ENCODE measurements at places on chromosomes 7 and 10.

GRCh38 chr7:111516612-111517011 lies 45.7 kb downstream of the IMMP2L start:
- no peak for DNase-seq

DNA sequence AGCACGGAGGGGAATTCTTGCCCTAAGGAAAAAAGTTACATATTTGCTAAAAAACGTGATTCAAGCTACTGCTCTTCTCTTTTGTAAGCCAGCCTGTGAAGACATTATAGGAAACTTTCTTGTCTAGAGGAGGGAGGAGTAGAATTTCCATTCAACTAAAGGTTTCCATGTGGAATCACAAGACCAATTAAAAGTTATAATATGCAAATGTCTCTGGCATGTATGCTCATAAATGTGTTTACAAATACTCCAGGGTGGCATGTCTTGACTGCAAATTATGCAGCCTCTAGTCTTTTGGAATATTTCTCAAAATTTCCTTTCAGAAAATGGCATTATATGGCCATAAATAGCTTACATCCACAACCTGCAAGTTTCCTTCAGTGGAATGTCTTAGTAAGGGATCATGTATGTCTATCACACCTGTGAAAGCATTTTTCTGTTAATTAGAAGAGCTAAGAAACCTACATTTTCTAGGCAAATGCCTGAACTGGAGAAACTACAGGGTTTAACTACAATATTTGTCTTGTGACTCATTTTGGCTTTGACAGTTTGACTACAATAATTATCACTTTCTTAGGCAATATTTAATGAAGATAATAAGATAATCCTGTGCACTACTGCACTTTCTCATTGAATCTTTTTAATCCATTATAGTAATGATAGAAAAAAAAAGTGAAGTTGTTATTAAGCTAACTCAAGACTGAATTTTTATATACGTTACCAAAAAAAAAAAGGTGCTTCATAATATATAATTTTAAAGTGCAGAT lies 111.1 kb upstream of the C10orf90 start:
- DNase-seq: no peak

- DNase-seq: no peak
Observed at GRCh38 chr7:155373359-155374273, 75.9 kb downstream of the INSIG1 start.

DNA sequence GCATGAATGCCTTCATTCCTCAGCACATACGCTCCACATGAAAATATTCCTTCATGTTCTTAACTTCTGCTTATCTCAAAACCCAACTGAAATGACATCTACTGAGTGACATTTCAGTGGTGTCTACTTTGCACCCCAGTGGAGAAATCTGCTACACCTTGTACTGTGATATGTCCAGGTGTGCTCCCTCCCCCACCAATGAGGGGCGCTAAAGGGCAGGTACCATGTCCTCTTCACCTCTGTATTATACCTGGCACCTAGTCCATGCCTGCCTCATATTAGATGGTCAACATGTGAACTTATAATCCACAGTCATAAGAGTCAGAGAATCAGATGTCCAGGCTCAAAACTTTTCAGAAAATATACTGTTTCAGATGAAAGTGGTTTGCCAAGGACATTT lies 2.1 kb downstream of the PAXIP1 start:
- no peak for DNase-seq

- DNase-seq: no peak
Observed at GRCh38 chr10:131859341-131860020, 41.3 kb upstream of the PPP2R2D start.

DNA sequence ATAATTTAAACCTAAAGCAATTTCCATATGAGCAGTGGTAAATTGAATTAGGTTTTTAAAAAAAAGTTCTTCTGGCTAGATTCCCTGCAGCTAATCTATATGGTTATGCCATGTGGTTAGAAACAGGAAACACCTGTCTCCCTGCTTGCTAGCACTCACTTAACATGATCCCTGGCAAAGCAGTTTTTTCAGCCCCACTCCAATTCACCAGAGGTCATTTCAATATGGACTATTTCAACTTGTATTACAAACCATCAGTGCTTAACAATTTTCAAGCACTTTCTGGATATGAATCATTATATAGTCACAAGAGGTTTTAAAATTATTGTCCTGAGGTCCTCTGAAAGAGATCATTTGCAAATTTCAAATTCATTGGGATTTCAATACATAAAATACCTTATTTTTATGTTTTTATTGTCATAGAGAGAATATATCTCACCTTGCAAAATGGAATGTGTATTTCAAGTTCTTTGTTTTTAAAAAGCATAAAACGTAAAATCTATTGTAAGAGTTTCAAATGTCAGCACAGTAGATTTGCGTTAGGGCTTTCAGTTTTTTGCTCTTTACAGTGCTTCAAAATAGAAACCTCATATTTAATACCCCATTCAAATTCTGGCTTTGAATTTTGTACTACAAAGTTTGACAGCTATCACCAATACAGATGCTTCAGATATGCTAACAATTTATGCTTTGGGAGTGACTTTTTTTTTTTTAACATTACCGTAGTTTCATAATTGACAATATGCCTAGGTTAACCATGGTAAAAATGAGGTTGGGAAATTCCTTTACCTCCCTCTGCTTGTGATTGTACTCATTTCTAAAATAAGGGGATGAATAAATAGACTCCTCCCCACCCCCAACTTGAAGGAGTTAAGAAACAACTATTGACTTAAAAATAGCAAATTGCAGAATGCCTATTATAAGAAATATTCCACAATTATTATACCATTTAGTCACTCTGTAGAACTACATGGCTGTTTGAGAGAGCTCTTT lies 117.5 kb upstream of the HGF start:
- DNase-seq: no peak

GRCh38 chr10:64098994-64099393 lies 577.8 kb downstream of the REEP3 start:
- no peak for DNase-seq

- DNase-seq: no peak
Observed at GRCh38 chr10:14438576-14438975, 107.9 kb upstream of the FRMD4A start.

DNA sequence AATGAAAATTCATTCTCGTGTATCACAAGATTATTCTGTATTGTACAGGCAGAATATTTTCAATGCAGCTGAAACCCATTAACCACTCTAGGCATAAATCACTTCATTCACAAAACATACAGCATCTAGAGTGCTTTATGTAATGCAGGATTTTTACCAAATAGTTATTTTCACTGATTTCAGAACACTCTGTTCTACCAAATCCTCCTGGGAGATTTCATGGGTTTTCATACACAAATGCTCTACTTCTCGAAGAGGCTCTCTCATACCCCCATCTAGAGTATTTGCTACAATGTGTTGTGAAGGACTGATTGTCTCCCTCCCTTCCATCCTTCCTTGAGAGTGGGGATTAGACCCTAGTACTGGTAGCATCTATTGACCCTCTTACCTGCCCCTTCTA lies 209.2 kb upstream of the LRRN3 start:
- no peak for DNase-seq

DNA sequence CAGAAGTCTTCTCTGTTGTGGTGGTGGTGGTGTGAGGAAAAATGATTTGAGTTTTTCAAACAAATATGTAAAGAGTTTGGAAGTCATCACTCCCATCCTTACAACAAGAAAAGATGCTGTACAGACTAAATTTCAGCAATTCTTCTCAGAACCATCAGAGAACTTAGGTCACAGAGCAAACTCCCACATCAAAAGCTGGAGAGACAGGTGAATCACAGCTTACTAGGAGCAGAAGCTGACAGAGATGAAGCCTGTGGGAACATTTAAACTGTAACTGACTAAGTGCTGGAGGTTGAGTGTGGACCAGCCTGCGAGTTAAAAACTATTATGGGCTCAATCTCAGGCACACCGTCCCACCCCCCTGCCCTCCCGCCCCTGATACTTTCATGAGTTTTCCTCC lies 97.3 kb downstream of the AKR1D1 start:
- no peak for DNase-seq

GRCh38 chr7:37719077-37719476 lies 35.5 kb downstream of the GPR141 start:
- DNase-seq: no peak

GRCh38 chr10:118401708-118402193 lies 59.6 kb upstream of the FAM204A start:
- DNase-seq: no peak

GRCh38 chr10:97974526-97975525 lies 55.6 kb downstream of the CRTAC1 start:
- DNase-seq: no peak

DNA sequence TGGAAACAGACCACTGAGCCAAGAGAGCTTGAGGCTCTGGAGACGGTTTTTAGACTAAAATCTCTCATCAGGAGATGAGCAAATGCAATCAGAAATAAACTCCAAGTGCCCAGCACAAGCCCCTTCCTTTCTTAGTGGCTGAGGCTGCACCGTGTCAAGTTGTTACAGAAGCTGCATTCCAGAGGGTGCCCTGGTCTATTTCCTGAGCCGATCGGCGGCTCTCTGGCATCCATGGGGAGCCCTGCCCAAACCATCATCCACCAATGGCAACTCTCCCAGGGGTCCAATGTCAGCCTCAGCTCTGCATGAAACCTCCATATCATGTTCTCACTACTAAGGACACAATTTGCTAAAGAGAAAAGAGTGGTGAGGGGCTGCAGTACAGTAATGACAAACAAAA lies 89.6 kb downstream of the SVIL start:
- no peak for DNase-seq

- DNase-seq: no peak
Observed at GRCh38 chr7:102836191-102836919, 76.4 kb upstream of the LRRC17 start.

- no peak for DNase-seq
Observed at GRCh38 chr7:39413636-39414223, 152.5 kb upstream of the YAE1 start.

DNA sequence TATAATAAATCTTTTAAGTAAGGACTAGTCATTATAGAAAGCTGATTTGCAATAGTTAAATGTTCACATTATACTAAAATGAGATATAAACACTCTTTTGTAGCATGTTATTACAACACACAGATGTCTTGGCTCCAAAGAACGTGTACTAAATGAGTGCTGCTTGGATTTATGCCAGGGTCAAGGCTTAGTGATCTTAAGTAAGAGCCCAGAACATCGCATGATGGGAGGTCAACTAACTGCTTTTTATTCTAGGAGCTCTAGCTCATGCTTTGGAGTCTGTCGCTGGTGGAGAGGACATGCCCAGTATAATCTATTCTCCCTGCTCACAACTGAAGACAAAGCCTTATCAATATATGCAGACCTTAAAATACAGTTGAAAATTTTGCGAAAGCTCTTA lies 315.1 kb downstream of the BBS9 start:
- DNase-seq: no peak

DNA sequence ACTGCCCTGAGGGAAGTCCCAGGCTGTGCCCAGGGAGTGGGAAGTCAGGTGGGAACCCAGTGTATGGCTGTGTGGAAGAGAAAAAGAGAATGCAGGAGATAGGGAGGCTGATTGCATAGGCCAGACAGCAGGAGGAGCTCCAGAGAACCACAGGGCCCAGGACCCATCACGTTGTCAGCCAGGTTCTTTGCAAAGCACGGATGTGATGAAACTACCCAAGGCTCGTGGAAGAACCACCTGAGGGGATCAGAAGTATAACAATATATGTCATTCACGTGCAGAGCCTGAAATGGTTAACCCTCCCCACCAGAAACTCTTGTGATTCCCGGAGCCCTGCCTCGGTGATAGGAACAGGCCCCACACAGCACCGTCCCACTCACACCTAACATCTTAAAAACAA lies 83.6 kb downstream of the LARP4B start:
- DNase-seq: no peak

DNA sequence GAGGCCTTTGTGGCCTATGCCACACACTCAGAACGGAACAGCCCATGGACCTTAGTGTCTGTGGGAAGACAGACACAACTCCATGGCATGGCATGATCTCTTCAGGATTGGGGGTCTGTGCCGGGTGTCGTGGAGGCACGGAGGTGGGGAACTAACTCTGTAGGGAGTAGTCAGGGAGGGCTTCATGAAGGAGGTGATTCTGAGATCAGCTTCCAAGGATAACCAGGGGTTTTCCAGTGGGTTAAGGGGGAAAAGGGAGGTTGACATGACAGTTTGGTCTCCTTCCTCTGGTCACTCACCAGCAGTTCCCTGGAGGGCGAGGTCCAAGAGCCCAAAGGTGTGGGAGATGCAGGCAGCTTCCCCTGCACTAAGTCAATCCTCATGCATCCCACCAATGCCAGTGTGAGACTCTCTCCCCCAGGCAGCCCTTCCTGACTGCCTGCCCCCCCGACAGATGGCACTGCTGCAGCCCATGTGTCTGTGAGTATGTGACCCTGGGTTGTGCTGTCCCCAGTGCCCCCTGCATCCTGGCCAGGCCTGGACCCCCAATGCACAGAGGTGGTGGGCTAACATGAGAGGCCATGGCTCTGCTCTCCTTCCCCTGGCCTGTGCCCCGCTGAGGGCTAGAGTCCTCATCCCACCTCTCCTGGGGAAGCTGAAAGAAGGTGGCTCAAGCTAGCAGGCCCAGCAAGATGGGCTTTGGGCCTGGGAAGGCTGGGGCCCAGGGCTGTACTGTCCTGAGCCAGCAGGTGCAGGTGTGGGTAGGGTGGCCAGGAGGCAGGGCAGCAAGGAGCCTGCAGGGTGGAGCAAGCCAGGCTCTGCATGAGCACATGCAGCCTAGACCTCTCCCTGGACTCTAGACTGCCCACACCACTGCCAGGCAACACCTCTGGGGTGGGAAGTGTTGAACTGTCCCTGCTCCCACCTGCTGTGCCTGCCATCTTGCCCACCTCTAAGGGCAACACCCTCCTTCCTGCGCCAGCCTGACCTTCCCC lies 39.7 kb downstream of the RASGEF1A start:
- no peak for DNase-seq

DNA sequence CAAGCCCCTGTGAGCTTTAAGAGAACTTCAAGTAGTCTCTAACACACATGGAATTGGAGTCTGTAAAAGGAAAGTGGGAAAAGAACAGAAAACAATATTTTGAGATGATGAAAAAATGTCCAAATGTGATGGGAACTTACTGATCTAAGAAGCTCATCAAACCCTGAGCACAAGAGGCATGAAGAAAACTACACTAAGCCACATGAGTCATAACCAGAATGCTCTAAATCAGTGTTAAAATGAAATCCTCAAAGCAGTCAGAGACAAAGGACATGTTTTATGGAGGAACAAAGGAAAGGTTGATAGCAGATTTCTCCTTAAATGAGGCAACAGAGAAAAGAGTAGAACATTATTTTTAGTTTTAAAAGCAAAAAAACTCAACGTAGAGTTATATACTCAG lies 37.2 kb downstream of the ZNF33A start:
- DNase-seq: no peak

GRCh38 chr7:158123214-158123613 lies 464.4 kb downstream of the PTPRN2 start:
- DNase-seq: no peak

DNA sequence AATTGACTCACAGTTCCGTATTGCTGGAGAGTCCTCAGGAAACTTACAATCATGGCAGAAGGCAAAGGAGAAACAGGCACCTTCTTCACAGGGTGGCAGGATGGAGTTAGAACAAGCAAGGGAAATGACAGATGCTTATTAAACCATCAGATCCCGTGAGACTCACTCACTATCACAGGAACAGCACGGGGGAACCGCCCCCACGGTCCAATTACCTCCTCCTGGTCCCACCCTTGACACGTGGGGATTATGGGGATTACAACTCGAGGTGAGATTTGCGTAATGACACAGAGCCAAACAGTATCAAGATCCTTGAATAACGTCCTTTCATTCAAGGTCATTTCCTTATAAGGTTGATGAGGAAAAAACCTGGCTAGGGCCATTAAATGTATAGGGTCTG lies 176.6 kb downstream of the TPK1 start:
- no peak for DNase-seq

- DNase-seq: no peak
Observed at GRCh38 chr7:8126601-8127167, 135.3 kb downstream of the ICA1 start.

All from stimulated activated CD8-positive, alpha-beta memory T cell treated with anti-CD3 and anti-CD28 coated beads, Interleukin-2, amount 100 ng/mL, for 48 hours (primary cell).